ENCODE measurements at places on chromosomes 13 and 19.
A peak's percentile ranks its signal among the peaks of the same experiment; 100 is the strongest.

GRCh38 chr19:2449019-2449418, 7.7 kb downstream of the LMNB2 start:
- no peak for DNase-seq

GRCh38 chr19:30666301-30666803, 294.2 kb downstream of the ZNF536 start:
- DNase-seq: peak; percentile 60

- DNase-seq: no peak
Measured at GRCh38 chr19:50517704-50518075, 4.0 kb upstream of the ASPDH start.

DNA sequence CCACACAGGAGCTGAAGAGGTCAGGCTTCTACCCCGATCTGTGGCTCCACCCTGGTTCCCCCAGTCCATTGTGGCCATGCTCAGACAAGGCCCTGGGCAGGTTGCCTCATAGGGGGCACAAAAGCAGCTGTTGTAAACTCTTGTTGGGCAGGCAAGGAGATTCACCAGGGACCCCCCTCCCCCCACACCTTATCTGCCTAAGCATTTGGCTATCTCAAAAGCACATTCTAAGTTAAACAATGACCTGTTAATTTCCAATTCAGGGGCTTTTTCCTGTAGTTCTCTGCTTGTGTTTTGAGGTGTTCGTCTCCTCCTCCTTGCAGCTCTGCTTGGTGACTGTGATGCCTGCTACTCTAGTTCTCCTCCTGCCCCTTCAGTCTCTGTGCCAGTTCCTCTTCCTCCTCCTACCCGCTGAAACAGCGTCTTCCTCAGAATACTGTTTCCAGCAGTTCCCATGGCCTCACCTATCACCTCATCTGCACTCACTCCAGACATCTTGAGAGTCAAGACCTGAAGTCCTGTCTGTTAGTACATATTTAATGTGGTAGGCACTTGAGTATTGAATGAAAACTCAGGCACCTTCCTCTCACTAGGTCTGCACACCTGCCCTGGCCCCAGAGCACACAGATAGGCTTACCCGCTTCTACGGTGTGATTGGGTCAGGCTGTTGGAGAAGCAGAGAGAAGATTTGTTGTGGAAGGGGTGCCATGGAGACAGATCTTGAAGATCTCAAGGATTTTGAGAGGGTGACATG, 31.7 kb downstream of the SPATA13 start:
- no peak for DNase-seq

- DNase-seq: no peak
Measured at GRCh38 chr19:22607653-22608430, 26.3 kb upstream of the ZNF492 start.

GRCh38 chr13:51298812-51299211, 40.7 kb upstream of the SERPINE3 start:
- no peak for DNase-seq

GRCh38 chr13:111864566-111864965, 202.4 kb upstream of the SOX1 start:
- no peak for DNase-seq

GRCh38 chr19:58543826-58544590, at the start of gene TRIM28:
Gene TRIM28, plus strand, starts transcription at chr19:58544064. Its CDS starts 694 bp downstream, at chr19:58544758.
- DNase-seq: peak; percentile 100

- DNase-seq: no peak
Measured at GRCh38 chr19:55528030-55528803, 8.7 kb downstream of the SBK2 start.

DNA sequence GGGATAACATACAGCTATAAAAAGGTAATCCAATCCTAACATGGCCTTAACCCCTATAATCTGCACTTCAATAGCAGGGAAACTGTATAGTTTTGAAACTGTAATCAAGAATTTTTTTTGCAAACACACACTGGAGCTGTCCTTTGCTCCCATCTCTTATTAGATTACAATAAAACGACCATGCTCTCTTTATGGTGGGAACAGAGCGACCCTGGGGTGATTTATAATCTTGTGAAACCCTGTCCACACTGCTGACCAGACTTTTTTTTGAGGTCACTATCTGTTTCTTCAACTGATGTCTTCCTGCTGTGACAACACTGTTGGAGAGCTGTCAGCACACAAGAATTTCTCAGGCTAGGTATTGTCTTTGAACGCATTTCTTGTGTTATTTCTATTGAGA, 35.3 kb downstream of the DACH1 start:
- no peak for DNase-seq

DNA sequence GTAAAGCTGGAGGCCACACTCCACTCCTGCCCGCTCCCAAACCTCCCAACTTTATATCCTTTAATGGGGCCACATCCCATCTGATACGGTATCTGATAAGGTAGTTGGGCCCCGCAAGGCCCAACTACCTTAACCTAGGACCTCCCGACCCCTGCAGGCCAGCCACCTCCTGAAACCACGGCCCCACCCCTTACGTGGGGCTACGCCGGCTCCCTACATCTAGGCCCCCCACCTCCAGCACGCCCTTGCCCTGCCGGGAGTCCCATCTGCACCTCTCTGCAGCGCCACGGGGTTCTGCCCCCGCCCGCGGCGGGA, 2.2 kb downstream of the IGFLR1 start:
- peak; percentile 42 for DNase-seq

GRCh38 chr13:95813139-95813538, 136.2 kb downstream of the DNAJC3 start:
- DNase-seq: no peak

DNA sequence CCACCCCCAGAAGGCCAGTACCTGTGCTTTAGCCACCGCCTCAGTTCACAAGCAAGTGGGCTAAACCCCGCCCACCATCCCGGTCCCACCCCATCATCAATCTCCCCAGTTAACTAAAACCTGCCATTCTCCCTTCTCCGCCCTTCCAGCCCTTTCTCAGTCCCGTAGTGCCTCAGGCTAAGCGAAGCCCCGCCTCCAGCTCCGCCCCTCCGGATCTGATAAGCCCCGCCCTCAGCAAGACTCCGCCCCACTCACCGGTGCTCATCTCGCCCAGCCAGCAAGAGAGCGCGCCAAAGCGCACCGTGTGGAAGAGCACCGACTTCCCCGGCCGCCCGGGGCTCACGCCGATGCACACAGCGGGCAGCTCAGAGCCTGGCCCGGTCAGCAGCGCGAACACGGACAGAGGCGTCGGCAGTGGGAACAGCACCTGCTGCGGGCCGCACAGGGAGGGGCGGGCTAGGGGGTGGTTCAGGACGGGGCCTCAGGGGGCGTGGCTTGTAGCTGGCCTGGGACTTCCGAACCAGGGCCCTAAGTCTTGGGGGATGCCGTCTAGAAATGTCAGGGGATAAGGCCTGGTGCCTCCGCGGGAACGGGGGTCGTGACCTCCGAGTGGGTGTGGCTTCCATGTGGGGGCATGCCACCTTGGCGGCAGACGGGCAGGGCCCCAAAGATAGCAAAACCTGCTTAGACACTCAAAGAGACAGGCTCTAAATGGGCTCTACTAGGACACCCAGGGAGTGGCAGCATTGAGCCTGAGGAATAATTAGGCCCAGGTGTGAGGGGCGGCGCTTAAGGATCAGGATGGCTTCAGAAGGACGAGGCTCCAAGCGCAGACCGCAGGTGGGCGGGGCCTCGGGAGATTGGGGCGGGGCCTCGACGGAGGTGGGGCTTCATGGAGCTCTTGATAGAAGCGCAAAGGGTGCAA, 21.4 kb downstream of the MAP4K1 start:
- DNase-seq: no peak

- DNase-seq: no peak
Measured at GRCh38 chr19:13117176-13117771, 734 bp upstream of the TRMT1 start.

DNA sequence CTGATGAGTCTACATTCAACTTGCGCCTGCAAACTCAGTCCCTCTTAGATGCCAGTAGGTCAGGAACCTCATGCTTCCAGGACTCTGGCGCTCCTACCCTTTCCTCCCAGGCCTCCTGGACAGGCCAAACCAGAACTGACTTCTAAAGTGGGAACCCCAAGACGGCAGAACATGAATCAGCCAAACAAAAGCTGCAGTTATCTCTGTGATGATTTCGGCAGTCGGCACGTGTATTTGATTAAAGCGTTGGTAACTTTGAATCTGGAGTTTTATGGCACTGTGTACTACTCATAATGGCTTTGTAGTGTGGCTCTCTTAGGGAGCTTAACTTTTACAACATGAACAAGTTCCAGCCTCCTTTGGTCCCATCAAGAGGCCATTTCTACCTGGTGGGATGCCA, 13.7 kb downstream of the ACTN4 start:
- no peak for DNase-seq

- DNase-seq: no peak
Measured at GRCh38 chr19:46241626-46242025, 12.1 kb downstream of the IGFL1 start.

DNA sequence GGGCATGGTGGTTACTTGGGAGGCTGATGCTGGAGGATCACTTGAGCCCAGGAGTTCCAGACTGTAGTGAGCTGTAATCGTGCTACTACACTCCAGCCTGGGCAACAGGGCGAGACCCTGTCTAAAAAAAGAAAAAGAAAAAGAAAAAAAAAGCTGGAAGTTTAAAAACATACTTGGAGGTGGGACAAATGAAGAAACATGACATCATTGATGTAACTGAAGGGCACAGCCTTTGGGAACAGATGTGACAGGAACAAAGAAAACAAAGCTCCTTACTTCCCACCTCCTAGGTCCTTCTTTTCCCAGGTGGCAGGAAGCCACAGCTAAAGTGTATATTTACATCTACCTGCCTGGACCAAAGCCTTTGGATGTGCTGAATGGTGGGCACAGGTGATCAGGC, 1.9 kb downstream of the PEX11G start:
- DNase-seq: no peak

- no peak for DNase-seq
Measured at GRCh38 chr19:35279985-35280821, 2.1 kb upstream of the HAMP start.

DNA sequence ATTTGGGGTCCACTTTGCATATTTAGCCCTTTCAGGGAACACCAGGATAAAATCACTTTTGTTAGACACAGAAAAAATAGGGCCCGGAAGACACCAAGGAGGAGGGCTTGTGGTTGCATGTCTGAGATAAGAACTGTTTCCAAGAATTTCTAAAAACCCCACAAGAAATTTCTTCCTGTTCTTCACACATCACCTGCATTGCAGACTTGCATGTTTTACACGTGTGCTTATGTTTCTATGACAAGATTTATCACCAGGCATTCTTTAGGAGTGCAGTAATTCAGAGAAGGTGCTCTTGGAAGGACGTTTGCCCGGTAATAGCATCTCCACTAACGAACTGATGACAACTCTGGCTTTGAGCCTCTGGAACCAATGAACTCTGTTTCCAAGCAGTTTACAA, 7.1 kb upstream of the ACTL9 start:
- no peak for DNase-seq

GRCh38 chr19:12224676-12225075, 61.8 kb downstream of the ZNF136 start:
- no peak for DNase-seq

DNA sequence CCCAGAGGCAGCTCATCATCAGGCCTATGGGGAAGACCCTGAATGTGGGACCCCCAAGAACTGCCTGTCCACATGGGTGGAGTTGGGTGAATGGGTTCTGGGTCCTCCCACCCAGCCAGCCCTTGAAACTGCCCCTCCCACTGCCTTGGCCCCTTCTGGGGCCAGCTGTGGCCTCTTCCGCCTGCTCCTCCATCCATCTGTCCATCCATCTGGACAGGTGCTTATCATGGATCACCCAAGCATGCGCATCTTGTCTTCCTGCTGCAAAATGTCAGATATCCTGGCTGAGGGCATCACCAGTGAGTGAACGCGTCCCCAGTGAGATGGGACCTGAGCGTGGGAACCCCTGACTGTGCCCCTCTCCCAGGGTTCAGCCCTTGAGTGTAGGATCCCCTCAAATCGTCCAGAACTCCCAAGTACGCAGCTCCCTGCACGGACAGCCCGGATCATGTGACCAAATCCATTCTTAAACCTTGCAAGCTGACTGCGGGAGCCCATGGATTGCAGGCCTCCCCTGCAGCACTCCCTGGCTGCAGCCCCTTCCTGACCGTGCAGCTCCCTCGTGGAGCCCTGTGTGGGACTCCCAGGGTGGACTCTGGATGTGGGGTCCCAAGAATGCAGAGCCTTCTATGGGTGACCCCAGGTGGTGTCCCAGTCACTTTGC, 2.0 kb downstream of the STXBP2 start:
- DNase-seq: no peak

- DNase-seq: no peak
Measured at GRCh38 chr19:13882836-13883235, 5.9 kb downstream of the NANOS3 start.

DNA sequence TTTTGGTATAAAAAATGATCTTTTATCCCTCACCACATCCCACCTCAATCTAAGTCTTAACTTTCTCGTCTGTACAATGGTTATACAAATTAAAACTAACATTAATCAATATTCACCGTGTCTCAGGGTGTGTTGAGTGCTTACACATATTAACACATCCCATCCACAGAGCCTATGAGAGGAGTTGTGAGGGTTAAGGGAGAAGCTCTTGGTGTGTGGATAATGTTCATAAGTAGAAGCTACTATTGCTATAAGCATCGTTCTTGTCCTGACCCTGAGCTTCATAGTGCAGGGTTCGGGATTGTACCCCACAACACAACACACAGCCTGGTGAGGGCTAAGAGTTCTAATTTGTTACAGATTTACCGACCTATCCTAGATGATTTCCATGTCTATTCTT, 2.5 kb downstream of the FPR3 start:
- DNase-seq: no peak

- DNase-seq: peak; percentile 58
Measured at GRCh38 chr19:18419195-18419698, at the start of gene SSBP4. Gene SSBP4, plus strand, starts transcription at chr19:18419398. Its CDS starts 251 bp downstream, at chr19:18419649.

- DNase-seq: no peak
Measured at GRCh38 chr19:57466489-57466888, 9.5 kb upstream of the VN1R1 start.

DNA sequence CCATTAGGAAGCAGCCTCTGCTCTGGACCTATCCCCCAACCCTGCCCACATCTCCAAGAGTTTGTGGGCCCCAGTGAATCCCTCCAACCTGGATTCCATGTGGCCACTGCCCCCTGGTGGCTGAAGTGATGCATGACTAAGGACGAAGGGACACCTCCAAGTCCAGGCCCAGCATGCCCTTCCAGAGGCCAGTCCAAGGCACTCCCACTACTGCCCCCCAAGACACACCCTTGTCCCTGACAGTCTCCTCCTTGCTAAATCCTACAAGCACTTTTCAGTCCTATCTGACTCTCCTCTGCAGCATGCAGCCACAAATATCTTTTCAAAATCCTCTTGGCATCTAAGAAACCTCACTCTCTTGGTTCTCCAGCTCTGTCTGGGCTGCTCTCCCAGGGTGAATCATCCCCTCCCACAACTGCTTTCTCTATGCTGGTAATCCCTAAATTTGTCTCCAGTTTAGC, 33.0 kb downstream of the DEDD2 start:
- peak; percentile 76 for DNase-seq

- DNase-seq: no peak
Measured at GRCh38 chr19:17575871-17576757, 20.7 kb downstream of the COLGALT1 start.

- no peak for DNase-seq
Measured at GRCh38 chr13:94031609-94032008, 447.9 kb downstream of the DCT start.
